Karpas-422 (cell line): ENCODE measurements at places on chromosomes 6 and 20.

GRCh38 chr6:52536424-52536916 lies 40.4 kb downstream of the TRAM2 start:
- no peak for DNase-seq

DNA sequence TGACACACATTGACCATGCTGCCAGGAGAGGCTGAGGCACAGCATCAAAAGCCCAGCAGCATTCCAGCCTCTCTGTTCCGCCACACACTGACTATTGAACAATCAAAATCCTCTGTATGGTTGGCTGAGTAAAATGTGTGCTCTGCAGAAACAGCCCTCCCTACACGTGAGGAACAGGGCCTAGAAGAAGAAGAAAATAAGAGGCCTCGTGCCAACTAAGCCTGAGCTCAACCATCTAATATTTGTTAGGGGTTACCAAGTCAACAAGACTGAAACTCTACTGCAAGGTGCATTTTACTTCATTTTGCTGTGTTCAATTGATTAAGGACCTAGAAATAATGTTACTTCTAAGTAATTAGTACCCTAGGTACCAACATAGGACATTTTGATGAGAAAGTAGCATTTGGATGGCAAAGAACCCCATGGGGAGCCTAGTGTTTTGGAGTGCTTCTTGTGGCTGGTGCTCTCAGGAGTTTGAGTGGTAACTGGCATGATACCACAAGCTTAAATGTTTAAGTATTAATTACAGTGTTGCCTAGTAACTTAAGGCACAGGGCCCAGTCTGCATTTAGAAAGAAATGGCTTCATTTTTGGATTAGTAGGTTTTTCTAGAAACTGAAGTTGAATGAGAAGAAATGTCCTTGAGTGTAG lies 146.6 kb upstream of the PLN start:
- DNase-seq = no peak

DNA sequence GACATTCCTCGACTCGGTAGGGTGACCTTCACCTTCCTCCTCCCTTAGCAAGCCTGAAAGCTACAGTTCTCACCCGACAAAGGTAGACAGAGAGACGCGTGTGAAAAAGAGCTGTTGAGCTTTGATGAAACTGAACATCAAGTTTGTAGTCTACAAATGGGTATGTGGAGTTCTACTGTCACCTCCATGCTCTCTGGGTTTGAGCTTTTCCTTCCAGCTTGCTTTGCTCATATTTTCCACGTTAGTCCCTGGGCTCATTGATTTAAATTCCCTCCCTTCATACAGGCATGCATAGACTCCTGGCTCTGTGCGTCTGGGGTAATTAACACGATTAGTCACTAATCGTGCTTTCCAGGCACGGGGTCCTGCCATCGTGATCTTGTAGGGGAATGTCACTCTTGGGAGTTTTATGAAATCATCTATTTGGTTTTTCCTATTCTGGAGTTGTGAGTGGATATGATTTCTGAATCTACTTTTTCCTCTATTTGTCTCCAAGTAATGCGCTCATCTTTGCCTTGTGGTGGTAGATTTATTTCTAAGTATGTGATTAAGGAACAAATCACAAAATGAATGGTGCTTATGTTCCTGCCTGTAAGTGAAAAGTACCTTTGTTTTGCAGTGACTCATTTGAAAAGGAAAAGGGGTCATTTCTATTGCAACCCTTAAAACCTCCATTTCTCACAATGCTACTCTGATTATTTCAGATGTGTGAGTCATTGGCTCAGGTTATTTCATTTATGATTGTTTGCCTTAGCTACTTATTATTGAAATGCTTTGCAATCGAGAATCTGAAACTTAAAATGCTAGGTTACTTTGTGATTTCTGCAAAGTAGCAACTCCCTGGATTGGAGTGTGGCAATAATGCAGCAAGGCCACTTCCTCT lies 154.6 kb downstream of the ZDHHC14 start:
- DNase-seq = no peak

DNA sequence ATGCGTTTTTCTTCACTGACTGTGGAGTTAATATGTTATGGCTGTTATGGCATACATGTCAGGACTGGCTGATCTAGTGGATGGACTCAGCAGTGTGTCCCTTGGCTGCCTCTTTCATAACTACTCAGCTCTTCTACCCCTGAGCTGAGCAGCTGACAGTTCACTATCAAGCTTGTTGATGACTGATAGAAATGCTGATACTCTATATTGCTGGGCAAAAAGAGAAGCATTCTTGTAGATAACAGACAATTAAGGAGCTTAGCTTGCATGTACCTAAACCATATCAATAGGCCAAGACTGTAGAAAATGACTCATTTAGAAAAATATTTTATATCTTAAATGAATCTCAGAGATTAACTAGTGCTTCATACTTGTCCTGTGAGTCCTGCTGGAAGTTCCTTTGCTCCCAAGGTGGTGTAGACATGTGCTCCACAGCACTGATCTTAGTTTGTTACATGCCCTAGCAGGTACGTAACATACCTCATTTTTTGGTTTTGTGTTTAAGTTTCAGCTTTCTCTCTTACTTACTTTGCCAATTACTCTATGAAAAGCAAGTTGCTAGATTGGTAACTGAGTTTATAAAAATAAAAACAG lies 236.9 kb downstream of the GMDS start:
- peak; percentile 28 for DNase-seq

DNA sequence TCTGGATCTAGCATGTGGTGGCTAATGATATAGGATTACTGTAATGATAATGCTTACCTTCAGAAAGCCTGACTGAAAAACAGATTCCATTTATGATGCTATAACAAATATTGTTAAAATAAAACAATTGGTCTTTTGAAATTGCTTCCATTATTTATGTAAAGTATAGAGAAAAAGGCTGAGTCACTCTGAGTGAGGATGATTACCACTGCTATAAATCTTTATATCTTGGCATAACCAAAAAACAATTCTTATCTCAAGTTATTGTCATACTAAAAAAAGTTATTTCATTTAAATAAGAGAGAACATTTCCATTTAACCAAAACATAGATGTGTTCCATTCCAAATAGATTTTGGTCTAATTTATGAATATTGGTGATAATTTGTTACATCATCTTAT lies 53.0 kb upstream of the DST start:
- no peak for DNase-seq

DNA sequence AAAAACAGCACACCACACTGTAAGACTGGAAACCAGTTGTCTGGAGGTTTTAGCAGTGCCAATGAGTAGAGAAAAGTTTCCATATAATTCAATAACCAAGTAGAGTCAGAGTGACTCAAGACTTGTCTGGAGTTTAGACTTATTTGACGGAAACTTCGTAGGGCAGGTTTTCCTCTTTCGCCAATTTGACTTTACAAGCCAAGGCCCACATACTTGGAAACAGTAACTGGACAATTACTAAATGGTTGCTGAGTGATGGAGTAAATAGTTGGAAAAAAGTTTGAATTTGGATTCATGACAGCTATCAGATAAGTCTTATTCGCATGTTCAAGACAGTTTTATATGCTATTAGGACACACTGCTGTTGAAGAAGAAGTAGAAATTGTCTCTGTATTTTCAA lies 48.1 kb upstream of the CTAGE9 start:
- no peak for DNase-seq

DNA sequence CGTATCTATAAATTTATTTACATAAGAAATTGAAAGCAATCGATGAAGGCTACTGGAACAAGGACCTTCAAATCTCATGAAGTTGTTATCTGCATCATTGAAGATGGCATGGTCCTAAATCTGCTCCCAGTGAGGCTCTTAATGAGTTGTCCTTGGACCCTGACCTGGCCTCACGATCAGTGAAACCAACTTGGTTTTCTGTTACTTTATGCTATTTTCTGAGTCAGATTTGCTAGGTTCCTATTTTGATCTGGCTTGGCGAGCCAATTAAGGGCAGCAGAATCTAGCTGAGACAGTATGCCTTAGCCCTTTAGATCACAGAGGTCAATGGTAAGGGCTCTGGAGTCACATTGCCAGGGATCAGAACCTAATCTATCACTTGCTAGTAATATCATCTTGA lies 30.1 kb upstream of the NOX3 start:
- no peak for DNase-seq

DNA sequence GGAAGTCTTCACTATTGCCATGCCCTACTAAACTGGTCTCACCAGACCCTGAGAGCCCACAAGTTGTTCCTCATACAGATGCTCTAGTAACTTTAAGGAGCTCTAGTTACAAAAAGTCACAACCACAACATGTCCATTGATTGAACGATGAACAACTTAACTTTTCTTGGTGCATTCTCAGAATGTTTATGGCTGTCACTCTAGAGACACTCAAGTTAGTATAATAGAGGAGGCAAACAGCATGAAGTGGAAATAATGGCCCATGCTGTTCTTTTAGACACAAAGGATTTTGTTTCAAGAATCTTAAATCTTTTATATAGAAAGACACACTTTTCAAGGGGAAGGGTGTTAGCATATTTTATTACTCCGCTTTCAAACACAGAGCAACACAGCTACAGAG lies 934.4 kb downstream of the HACE1 start:
- no peak for DNase-seq

DNA sequence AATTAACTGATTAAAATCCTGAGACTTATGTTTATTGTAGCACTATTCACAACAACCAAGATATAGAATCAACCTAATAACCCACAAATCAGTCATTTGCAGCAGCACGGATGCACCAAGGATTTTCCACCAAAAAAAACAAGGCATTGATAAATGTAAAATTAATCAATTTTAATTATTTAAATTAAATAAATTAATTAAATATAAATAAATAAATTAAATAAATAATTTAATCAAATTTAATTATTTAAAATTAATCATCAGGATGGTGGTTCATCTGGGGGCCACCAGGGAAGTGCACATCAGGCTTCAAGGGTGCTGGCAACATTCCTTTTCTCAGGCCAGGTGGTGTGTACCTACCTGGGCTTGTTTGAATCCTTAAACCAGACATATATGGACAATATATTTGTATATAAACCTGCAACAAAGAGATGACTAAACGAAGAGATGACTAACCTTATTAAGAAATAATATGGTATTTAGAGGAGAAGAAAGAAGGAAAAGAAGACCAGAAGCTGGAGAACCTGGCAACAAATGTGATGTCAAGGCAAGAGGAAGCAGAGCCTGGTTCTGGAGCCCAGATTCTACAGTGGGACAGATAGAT lies 89.2 kb downstream of the CD164 start:
- DNase-seq = no peak

DNA sequence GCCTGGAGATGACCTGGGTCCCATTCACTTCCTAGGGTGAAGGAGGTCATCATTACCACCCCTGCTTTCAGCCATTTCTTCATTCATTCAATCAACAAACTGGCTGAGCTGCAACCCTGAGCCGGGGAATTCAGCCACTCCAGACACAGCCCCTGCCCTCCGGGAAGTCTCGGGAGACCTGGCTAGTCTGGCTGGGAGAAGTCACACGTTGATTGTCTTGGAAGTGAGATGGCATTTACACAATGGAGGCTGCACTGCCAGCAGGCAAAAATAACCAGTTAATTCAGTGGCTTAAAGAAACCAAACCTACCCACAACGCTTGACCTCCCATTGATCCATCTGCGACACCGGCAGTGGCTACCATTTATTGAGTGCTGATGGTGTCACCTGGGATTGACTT lies 2.0 kb upstream of the PMEPA1 start:
- DNase-seq = no peak

- DNase-seq = no peak
Observed at GRCh38 chr6:151096691-151097606, 142.8 kb upstream of the AKAP12 start.

GRCh38 chr20:36574366-36575135 lies 1.2 kb downstream of the TGIF2 start:
- DNase-seq = peak; percentile 80

- no peak for DNase-seq
Observed at GRCh38 chr6:42159431-42160024, 13.6 kb upstream of the GUCA1A start.

DNA sequence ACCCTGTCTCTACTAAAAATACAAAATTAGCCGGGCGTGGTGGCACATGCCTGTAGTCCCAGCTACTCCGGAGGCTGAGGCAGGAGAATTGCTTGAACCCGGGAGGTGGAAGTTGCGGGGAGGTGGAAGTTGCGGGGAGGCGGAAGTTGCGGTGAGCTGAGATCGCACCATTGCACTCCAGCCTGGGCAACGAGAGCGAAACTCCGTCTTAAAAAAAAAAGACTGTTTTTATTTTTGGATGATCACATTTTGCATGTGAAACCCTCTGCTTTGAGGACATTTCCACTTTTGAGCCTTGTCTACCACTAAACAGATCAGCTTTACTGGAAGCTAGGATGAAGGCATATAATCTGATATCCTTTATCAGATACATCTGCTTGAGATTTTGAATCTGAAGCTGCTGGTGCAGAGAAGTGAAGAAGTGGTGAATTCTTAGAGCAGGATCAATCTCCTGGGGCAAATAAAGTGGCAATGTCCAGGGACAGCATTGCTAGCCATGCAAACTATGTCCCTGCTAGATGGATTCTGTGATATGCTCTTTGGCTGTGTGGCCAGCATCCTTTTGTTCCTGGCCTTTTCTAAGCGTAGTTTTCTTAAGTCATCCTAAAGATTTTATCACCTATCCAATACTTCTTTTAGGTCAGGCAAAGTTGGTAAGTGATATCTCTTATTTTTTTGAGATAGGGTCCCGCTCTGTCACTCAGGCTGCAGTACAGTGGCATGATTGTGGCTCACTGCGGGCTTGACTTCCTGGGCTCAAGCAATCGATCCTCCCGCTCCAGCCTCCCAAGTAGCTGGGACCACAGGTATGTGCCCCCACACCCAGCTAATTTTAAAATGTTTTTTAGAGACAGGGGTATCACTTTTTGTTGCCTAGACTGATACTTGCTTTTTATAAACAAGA lies 23.3 kb downstream of the RBL1 start:
- DNase-seq = peak; percentile 78

- DNase-seq = no peak
Observed at GRCh38 chr20:9408422-9409300, 105.7 kb upstream of the LAMP5 start.

DNA sequence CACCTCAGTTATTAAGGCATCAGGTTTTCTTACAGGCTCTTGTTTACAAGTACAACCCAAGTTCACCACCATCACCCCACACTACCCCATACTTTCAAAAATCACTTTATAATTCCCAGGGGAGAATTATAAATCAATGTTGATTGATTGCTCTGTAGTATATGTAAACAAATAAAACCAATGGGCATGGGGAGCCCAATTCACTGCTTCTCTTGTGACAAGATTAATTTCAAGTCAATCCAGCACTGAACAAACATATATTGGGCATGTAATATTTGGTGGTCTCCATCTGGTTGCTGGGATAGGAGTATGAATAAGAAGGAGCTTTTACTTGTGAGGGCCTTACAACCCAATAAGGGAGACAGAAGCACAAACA lies 95.8 kb downstream of the CLVS2 start:
- DNase-seq = no peak
